ENCODE measurements at places on chromosomes 4 and X. TPM values are rescaled to one million over a fixed set of nuclear protein-coding genes. Genes with fewer than 3 reads are reported as not detected.

The SPANXC gene
- not detected for total RNA-seq

The USP26 gene
- not detected for total RNA-seq

The PLXNA3 gene
- total RNA-seq, result 16.3 TPM

The HPSE gene
- total RNA-seq, result 0.58 TPM

The OCRL gene
- total RNA-seq, result 20.9 TPM

The FRMPD3 gene
- under 0.01 TPM for total RNA-seq

The FRMD7 gene
- not detected for total RNA-seq

The MAEA gene
- 33.0 TPM for total RNA-seq

The XAGE5 gene
- total RNA-seq, result not detected

The PCDH11X gene
- not detected for total RNA-seq

The PPBP gene
- not detected for total RNA-seq

The SAGE1 gene
- not detected for total RNA-seq

The MUC7 gene
- total RNA-seq, result not detected

The RASSF6 gene
- under 0.01 TPM for total RNA-seq

The CXCL11 gene
- not detected for total RNA-seq

The ARHGAP6 gene
- 4.4 TPM for total RNA-seq

The BEX1 gene
- total RNA-seq, result 24.7 TPM

The MAGEB10 gene
- not detected for total RNA-seq

The DIPK2B gene
- under 0.01 TPM for total RNA-seq

The TMEM156 gene
- under 0.01 TPM for total RNA-seq

The PHOX2B gene
- total RNA-seq, result not detected

The FHDC1 gene
- under 0.01 TPM for total RNA-seq

The ARX gene
- total RNA-seq, result not detected

The TSC22D3 gene
- 15.9 TPM for total RNA-seq

The GYG2 gene
- 2.7 TPM for total RNA-seq

The ASB9 gene
- total RNA-seq, result 0.38 TPM

The SSX3 gene
- not detected for total RNA-seq

The NALF2 gene
- total RNA-seq, result under 0.01 TPM

The CNGA1 gene
- 0.56 TPM for total RNA-seq

The NHSL2 gene
- total RNA-seq, result 0.77 TPM

The NAP1L3 gene
- total RNA-seq, result 7.9 TPM

The NPFFR2 gene
- not detected for total RNA-seq

The PDHA1 gene
- total RNA-seq, result 54.3 TPM
